ENCODE measurements at places on chromosomes 2 and 18.

GRCh38 chr2:181685150-181685688 lies 4.9 kb upstream of the NEUROD1 start:
- DNase-seq = peak; percentile 6

GRCh38 chr2:176579608-176580007 lies 310.4 kb downstream of the MTX2 start:
- no peak for DNase-seq

DNA sequence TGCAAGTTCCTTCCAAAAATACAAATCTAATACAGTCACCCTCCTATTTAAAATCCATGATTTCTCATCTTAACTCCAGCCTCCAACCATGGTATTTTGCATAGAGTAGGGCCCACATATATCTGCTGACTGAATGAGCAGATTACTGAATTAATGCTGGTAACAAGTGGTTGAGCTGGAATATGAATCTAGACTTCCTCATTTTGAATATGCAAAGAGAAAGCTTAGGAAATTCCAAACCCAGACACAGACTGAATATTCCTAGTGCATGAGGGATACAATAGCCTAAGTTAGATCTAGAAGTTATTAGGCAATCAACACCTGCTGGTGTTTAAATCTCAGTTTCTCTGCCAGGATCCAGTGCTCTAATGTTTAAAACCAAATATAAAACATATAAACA lies 215.1 kb upstream of the CYP26B1 start:
- DNase-seq = no peak

- no peak for DNase-seq
Observed at GRCh38 chr2:66171530-66171929, 263.4 kb upstream of the MEIS1 start.

DNA sequence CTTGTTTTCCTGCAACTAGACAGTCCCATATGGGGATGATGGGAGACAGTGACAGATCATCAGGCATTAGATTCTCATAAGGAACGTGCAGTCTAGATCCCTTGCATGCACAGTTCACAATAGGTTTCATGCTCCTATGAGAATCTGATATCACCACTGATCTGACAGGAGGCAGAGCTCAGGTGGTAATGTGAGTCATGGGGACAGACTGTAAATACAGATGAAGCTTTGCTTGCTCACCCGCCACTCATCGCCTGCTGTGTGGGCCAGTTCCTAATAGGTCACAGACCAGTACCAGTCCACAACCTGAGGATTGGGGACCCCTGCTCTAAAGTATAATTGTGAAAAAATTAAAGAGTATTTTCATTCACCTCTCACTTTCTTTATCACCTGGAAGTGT lies 23.6 kb upstream of the RAB1A start:
- no peak for DNase-seq

GRCh38 chr2:101796825-101797600 lies 99.5 kb downstream of the MAP4K4 start:
- no peak for DNase-seq

GRCh38 chr2:6556755-6557154 lies 309.0 kb downstream of the CMPK2 start:
- peak; percentile 62 for DNase-seq

- DNase-seq = no peak
Observed at GRCh38 chr2:101162561-101163330, 11.6 kb upstream of the TBC1D8 start.

- no peak for DNase-seq
Observed at GRCh38 chr2:241141214-241141770, 8.0 kb downstream of the PASK start.

GRCh38 chr18:76441002-76441667 lies 53.9 kb downstream of the ZNF516 start:
- DNase-seq = no peak

DNA sequence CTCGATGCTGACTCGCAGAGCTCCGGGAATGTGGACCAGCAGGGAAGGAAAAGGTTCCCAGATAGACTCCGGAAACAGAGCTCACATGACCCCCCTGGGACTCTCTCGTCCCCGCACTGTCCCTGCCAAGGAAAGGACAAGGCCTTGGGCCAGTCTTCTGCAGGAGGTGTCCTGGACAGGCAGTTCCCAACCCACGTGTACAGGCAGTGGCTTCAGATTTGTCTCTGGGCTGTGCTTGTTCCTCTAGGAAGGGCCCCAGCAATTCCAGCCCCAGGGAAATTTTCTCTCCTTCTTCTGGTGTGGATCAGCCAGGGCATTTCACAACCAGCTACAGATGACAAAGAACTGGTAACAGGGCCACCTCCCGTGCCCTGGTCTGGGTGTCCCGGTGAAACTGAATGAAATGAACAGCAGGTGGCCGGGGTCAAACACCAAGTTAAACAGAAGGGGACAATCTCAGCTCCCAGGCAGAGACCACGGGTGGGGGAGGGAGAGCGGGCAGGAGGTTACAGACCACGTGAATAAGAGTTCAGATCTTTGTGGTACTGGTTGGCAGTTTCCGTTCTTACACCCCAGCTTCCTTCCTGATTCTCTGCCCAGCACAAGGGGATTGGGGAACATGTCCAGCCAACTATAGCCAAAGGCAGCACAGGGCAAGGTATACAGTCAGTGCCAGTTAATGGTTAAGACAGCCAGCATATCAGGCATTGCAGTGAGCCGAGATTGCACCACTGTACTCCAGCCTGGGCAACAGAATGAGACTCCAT lies 52.2 kb upstream of the CAB39 start:
- no peak for DNase-seq

GRCh38 chr2:90069290-90069894 lies 1377.9 kb downstream of the RPIA start:
- DNase-seq = no peak

GRCh38 chr18:36522509-36522908 lies 225.0 kb downstream of the FHOD3 start:
- DNase-seq = no peak

DNA sequence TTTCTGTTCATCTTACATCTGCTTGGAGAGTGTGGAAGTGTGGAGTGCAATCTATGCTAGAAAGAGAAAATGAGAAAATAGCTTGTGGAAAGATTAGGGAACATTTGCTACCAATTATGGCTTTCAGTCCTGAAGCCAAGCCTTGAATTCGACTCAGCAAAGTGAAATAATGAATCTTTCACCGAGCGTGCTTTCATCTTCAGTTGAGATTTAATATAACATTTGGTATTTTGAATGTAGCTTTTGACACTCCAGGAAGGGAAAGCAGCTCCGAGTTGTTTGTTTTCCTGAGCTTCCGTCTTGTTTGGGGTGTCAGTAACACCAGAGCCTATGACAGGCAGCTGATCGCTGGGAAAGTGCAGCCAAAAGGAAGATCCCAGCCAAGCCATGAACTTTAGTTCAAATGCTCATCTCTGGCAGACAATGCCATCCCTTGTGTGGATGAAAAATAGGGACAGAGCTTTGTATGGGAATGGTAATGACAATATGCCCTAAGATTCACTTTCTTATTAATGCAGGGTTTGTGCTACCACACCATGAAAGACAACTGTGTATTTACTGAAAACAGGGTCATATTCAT lies 25.0 kb upstream of the PHLPP1 start:
- no peak for DNase-seq

- DNase-seq = peak; percentile 85
Observed at GRCh38 chr2:170587922-170588321, 127.2 kb upstream of the SP5 start.

DNA sequence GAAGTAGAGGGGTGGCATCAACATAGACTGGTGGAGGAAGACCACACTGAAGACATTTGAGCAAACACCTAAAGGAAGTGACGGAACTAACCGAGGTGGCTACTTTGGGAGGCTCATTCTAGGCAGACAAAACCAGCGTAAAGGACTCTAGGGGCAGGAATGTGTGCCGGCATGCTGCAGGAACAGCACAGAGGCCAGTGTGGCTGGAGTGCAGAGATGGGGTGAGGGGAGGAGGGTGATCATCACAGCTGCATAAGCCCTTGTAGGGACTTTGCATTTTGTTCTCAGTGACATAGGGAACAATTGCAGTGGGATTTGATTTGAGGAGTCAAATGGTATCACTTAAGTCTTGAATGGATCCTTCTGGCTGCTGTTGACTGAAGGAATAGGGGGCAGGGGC lies 253.5 kb downstream of the NCKAP5 start:
- DNase-seq = no peak

- DNase-seq = no peak
Observed at GRCh38 chr2:61421611-61422010, 49.3 kb downstream of the USP34 start.

DNA sequence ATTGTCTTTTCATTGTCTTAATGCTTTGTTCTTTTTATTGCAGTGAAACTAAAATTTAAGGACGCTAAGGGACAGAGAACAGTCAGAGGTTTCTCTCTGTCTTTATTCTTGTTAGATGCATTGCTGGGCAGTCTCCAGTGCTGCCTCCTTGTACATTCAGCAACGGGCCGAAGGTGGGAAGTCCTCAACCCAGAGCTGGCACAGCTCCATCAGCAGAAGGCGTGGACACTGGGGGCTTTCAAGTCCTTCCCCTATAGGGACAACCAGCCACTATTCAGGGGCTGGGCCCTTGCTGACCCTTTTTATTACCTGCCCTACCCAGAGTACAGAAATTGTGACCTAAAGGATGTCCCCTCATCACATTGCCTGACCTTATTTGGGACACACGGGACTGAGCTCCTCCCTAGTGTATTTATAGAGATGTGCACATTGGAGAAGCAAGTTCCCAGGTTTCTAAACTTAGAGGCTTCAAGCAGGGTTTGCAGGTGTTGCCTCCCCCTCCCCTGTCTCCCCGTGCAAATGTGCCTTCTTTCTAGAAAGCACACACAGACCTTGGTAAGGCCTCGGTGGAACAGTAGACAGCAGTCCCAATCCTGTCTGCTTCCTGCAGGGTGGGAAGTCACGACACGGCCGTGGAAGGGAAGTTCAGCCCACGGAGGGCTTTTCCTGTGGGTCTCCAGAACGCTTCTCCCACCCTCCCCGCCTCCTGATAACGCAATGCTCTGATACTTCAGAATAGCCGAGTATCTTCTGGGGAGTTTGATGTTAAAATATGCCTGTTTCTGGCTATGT lies 68.2 kb downstream of the ZCCHC2 start:
- DNase-seq = no peak

DNA sequence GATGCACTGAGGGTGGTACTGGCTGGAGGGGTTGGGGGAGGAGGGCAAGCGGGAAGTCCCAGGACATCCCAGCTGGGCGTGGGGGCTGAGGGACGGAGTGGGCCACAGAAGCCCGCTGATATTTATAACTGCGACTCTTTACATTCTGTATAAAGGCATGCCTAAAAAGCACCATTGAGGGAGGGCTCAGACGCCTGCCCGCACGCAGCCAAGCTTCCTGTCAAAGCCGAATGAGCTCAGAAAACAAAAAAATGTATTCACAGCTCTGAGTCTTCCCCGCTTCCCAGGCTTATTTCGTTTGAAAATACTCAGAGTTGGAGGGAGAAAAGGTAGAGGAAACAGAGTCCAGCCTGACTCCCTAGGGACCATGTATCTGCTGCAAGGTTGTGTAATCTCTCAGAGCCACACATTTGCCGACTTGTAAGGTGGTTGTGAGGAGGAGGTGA lies 170.1 kb upstream of the HAAO start:
- DNase-seq = peak; percentile 49

DNA sequence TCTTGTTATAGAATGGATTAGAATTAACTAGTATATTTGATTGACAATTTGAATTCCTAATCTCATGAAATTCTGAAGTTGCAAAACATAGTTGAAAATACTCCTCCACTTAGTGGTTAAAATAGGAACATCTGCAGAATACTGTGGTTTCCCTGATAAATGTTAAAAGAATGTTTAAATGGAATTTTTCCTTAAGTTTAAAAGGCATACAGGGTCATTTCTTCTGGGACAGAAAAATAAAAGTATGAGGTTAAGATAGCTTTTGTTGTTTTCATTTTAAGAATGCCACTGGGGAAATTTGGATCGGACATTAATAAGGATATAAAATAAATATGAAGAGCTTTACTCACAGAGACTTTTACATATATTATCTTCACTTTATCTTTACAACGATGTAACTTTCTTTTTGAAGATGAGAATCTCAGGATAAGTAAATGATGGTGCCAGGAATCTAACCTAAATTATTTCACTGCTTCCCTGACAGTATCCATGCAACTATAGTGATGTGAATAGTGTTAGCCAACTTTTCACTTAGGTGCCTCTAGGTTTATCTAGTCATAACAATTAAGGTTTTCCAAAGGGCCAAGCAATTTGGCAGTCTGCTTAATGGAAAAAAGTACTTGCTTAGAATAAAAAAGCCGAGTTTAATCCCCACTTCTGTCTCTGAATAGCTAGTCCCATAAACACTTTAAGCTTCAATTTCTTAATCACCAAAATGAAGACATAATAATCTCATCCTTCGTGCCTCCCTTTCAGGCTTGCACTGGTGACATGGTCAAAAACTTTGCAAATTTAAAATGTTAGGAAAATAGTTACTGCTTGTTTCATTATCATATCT lies 151.8 kb upstream of the STK17B start:
- DNase-seq = peak; percentile 72

DNA sequence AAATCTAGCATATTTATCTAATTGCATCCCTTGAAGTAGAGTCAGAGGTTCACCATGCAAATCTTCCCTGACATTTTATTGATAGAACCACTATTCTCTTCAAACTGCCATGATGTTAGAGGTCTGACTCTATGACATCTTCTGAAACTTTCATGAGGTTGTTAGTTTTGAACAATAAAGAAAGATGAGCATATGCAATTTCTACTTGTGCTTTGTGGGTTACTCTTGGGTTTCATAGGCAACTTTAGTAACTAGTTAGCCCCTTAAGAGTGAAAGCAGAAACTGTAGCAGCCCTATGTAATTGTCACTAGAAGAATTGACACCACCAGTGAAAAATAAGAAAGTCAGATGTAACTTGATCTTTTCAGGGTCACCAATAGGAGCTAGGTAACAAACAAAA lies 53.1 kb upstream of the ZEB2 start:
- DNase-seq = no peak

- DNase-seq = no peak
Observed at GRCh38 chr18:57956491-57956890, 87.5 kb upstream of the NEDD4L start.

DNA sequence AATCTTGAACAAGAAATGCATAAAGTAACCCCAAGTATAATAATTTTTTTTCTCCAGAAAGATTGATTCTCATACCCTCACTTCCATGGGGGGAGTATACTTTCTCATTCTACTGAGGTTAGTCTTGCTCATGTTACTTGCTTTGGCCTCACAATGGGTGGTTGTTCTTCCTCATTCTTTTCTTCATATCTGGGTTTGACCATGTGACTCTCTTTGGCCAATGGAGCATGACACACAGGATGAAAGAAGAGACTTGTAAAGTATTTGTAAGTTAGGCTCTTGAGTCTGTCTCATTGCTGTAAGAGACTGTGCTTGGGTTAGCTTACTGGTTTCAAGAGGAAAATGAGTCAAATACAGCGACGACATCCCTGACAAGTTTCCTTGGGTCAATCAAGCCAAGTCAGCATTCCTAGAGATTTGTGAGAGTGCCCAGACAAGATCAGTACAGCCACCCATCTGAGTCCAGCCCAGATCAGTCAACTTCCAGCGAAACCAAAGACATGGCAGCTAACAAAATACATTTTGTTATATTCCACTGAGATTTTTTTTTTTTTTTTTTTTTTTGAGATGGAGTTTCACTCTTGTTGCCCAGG lies 970.2 kb downstream of the BCL11A start:
- no peak for DNase-seq
